ENCODE measurements at places on chromosomes 2 and 18.

GRCh38 chr18:65988386-65988785 lies 237.6 kb downstream of the CDH7 start:
- DNase-seq, result no peak

- DNase-seq, result no peak
These were observed 3.2 kb downstream of the GPBAR1 start for GRCh38 chr2:218263817-218264641.

DNA sequence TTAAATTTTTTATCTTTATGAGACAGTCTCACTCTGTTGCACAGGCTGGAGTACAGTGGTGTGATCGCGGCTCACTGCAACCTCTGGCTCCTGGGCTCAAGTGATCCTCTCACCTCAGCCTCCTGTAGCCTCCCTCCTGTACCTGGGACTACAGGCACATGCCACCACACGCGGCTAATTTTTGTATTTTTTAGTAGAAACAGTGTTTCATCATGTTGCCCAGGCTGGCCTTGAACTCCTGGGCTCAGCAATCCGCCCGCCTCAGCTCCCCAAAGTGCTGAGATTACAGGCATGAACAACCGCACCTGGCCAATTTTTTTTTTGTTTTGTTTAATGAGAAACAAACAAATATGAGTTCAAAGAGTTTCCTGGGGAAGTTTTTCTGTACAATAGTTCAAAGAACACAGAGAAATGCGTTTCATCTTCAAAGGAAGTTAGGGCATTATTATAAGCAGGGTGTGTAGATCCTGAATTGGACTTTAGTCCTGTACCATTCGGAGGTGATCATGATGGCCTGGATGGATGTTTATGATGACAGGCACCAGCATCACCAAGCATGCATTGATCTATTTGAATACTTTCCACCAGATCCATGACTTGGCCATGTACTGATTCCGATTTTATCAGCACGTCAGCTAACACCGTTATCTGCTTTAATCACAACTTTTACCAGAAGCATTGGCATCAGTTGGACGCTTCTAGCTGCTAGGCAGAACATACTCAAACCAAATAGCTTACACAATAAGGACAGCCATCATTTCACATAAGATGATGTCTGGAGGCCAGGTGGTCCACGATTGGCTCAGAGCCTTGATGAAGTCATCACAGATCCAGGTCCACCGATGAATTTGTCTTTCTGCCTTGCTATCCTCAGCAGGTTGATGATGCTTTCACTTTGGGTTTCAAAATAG lies 28.9 kb downstream of the TCF23 start:
- DNase-seq, result no peak

DNA sequence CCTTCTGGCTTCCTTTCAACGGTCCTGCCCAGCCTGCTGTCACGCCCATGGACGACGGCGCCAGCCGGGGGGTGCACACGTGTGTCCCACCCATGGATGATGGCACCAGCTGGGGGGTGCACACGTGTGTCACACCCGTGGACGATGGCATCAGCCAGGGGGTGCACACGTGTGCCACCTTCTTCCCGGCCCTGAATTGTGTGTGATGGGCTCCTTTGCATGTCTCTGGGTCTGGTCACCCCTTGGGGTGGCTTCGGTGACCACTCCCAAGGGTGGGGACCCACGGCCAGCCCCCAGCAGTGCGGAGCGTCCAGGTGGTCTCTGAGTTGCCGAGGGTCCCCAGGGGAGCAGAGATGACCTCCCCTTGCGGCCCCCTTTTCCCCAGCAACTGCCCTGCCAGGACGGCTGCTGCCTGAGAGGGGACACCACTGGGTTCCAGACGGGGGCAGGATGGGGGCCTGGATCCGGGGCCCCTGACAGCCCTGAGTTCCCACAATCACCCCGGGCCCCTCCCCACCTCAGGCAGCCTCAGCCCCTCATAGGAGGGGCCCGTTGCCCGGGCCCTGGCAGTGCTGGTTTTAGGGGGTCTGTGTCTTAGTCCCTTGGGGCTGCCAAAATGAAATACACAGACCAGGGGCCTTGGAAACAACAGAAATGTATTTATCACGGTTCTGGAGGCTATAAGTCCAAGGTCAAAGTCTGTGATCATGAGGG lies 9.4 kb downstream of the NEU4 start:
- DNase-seq, result no peak

DNA sequence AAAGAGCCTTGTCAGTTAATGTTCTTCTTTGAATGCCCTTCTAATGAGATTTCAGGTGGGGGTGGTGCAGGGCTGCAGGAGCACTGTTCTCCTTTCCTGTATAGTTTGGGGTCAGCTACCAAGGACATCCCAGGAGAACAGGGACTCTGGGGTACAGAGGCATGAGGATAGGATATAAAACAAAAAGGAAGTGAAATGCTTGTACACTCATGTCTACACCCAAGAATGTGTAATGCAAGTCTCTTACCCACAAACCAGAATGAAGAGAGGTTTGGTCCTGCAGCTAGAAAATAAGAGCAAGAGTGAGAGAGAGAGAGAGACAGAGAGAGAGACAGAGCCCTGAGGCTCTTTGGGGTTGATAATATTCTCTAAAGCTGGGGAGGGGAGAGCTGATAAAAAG lies 151.8 kb upstream of the KCTD1 start:
- DNase-seq, result no peak

GRCh38 chr18:5419601-5420000 lies 124.1 kb upstream of the ZBTB14 start:
- DNase-seq, result no peak
